GM12892 (cell line): ENCODE measurements at places on chromosomes 12 and 14.

DNA sequence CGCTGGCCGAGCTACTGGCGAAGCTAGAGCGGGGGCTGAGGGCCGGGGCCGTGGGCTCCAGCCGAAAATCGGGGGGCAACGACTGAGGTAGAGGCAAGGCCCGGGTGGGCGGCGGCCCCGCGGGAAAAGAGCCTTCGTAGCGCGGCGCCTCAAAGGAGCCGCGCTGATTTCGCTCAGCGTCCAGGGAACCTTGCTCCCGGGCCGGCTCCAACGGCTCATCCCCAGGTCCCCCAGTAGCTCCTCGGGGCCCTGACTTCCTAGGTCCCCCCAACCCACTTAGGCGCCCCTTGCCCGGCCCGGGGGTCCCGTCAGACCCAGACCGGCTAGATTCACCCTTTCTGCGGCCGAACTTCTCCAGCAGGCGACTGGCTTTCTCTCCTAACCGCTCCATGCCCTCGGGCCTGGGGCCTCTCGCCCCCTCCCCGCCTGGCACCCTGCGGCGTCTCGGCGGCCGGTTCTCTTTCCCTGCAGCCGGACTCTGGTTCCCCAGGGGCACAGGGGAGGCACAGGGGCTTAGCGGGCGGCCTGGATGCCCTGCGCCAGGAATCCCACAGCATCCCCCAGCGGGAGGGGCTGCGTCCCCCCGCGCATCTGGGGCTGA is 375 bp downstream of the AJUBA start:
- no peak for DNase-seq

DNA sequence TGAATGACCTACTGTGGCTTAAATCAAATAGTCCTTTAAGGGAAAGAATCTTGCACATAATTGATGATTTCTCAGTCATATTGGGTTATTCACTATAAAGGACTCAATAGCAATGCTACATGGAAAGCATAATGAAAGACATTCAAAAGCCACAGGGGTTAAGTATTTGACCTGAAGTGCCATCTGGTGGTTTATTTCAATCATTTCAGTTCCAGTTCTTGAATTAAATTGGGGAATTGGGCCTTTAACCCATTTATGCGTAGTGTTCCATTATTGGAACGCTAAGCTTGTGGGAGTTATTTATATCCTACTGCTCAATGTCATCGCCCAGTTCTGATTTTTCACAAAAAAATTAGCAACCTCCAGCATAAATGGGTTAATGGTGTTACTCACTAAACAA is 41.3 kb upstream of the C12orf71 start:
- DNase-seq, result no peak

- DNase-seq, result no peak
These were observed 69.5 kb downstream of the CRADD start for GRCh38 chr12:93746572-93747168.

- DNase-seq, result no peak
These were observed 8.4 kb downstream of the DEGS2 start for GRCh38 chr14:100150932-100151587.

- DNase-seq, result no peak
These were observed 29.8 kb upstream of the CHPT1 start for GRCh38 chr12:101667591-101667990.

DNA sequence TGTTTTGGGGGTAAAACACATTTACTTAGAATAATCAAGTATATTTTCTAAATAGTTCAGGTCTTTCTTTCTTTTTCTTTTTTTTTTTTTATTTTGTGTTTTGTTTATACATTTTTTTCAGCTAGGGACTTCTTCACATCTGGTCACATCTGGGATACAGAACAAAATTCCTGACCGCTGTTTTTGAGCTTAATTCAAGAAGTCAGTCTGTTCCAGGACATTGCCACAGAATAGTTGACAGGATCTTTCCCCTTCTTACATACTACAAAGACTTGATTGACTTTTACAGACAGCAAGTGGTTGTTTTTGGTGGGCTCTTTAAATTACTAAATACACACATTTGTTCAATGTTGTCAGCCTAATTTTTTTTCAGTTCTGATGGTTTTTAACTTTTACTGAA is 41.8 kb upstream of the DCN start:
- DNase-seq, result no peak

DNA sequence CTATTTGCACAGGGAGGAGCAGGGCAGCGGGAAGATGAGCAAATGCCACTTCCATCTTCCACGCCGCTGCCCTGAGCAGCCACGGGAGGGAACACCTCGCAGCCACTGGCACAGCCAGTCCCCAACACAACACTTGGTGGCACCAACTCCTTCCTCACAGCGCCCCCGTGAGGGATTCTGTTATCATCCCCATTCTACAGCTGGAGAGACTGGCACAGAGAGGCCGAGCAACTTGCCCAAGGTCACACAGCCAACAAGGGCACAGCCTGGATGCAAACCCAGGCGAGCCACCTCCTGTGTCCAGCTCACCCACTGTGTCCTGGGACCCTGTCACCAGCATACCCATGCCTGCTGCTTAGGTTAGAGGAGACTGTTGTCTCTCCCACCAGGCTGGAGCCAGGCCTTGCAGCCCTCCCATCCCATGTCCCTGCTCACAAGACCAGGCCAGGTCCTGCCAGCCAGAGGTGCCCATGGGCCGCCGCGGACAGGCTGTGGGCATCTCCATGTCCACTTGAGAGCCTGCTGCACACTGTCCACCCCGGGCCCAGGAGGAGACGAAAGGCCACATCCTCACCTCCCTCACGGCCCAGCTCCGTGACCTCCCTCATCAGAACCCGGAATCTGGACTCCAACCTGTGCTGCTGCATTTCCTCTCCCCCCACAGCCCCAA is 57.0 kb downstream of the NCOR2 start:
- no peak for DNase-seq

DNA sequence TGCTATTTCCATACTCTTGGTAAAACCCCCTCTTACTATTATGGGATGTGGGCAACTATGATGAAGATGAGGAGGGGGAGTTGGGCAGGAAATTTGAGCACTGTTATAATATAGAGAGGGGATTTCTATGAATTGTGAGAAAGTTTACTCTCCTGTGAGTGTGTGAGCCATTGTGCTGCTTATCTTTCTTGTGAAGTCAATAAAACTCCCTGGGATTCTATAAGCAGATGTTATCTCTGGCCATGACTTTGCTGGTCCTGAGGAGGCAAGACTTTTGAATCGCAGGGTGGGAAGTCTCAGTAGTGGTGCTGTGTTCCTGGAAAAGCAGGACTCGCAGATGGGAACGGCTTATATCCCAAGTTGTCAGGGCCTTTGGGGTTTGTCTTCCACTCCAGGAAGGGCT is 62.2 kb downstream of the EMP1 start:
- no peak for DNase-seq

- no peak for DNase-seq
These were observed 25.7 kb downstream of the SERPINA1 start for GRCh38 chr14:94362614-94363133.

DNA sequence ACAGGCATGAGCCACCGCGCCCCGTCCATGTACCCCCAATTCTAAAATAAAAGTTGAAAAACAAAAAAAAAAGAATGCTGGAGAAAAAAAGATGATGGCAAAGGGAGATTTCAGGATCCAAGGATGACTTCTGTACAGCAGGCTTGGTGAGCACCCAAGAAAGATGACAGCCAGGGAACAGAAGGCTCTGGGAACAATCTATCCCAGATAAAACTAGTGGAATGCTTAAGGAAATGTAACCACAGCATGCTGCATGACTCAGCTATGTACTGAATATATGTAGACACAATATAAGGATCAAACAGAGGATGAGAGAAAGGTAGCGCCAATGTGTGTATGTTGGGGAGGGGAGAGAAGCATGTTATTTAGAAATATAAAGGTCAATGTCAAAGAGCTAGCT is 123.7 kb upstream of the TMTC1 start:
- DNase-seq, result no peak

GRCh38 chr12:41188841-41189394 is 798 bp downstream of the PDZRN4 start:
- no peak for DNase-seq

GRCh38 chr14:100903672-100904185 is at the start of gene RTL1:
RTL1 (minus strand) TSS chr14:100903722; CDS start chr14:100884788, 18,934 bp downstream.
- DNase-seq, result no peak

DNA sequence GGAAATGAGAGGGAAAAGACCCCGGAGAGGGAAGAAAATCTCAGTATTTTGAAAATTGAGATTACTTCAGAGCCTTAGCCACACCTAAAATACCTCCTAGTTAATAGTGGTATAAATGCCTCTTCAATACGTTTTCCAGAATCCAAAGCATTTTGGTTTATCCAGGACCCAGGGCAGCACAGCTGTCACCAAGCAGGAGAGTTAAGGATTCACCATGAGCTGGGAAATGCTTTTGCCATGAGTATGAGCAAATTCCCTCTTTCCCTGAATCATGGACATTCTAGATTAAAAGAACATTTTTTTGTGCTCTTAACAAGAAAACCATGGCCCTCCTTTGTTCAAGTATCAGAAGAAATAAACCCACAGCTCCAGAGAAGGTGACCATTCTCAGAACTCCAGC is 21.8 kb upstream of the RTRAF start:
- no peak for DNase-seq

GRCh38 chr12:3409662-3410061 is 81.3 kb upstream of the PRMT8 start:
- no peak for DNase-seq

DNA sequence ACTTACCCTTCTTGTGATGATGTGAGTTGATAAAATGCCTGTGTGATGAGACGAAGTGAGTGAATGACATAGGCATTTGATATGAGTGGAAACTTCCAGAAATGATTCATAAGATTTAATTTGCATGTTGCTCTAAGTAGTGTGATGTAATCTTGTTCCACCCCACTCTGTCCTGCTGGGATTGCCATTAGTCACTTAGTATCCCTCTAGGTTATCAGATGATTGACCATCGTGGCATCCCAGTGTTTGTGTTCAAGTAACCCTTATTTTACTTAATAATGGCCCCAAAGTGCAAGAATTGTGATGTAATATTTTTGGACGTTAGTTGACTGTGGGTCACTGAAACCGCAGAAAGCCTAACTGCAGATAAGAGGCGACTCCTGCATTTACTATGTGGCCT is 214.4 kb upstream of the DIO2 start:
- no peak for DNase-seq

- no peak for DNase-seq
These were observed 10.1 kb upstream of the GALNT8 start for GRCh38 chr12:4710113-4710512.

DNA sequence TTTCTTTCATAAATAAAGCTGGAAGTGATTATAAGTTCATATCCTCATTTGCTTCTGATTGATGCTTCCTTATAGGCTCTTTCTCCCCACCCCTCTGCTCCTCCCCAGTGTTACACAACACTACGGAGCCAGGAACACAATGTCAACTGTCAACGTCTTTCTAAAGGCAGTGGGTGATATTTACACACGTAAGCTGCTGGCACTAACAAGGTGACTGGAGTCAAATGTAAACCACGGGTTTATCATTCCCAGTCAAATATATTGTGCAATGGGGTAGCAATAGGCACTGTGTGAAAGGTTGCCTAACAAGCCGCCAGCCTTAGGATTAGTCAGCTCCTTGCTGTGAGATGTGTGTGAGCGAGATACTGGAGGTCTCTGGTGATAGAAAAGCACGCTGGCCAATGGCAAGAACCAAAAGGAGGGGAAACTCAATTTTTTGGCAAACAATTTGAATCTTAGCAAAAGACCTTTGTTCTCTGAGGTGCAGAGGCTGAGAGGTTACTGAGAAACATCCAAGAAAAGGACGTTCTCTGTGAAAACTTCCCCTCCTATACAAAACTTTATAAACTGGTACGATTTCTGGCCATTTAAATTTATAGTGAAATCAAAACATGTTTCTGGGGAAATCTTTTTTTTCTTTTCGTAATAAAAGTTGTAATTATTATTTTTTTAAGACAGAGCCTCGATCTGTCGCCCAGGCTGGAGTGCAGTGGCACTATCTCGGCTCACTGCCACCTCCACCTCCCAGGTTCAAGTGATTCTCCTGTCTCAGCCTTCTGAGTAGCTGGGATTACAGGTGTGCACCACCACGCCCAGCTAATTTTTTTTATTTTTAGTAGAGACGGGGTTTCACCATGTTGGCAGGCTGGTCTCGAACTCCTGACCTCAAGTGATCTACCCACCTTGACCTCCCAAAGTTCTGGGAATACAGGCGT is 22.3 kb upstream of the HECTD1 start:
- no peak for DNase-seq

DNA sequence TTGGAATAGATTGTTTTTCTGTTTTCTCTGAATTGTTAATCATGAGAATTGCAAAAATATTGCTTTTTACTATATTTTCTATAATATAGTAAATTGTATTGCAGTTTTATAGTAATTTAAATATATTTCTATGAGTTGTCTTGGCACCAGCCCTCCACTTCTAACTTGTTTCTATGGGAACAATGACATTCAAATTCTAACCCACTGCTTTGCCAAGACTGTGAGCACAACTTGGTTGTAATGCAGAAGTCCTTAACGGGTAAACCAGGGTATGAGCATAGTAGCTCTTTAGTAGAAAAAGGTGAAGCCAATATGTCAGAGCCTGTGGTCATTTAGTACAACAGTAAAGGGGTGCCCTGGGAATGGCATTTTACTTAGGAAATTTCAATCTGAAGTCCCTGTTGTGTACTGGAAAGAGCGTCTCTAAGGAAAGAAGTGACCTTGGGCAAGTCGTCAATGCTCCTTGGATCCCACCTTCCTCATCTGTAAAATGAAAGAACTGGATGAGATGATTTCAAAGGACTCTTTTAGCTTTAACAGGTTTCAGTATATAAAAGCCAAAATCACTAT is 283.3 kb downstream of the ATP23 start:
- no peak for DNase-seq

- no peak for DNase-seq
These were observed 352.7 kb downstream of the AEBP2 start for GRCh38 chr12:19792028-19792427.

DNA sequence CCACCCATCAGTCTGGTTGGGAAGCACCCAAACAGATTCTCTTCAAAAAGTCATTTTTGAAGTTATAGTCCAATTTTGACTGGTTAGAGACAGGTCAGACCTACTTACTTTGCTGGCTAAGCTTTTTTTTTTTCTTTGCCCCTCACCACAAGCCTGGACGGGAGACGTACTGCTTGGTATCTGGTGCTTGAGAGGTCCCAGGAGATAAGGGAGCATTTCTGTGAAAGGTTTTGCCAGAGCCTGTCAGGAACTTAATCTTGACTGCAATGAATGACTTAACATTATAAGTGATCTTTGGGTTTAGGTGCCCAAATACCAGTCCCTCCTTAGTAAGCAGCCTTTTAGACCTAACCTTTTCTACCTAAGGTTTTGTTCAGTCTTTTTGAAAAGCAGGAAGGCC is 6.3 kb downstream of the MTHFD1 start:
- DNase-seq, result no peak

- DNase-seq, result no peak
These were observed 9.5 kb upstream of the MEG3 start for GRCh38 chr14:100816286-100816949.
